Central memory CD4-positive, alpha-beta T cell (primary cell): ENCODE measurements at places on chromosomes 1 and 21.

- no peak for DNase-seq
Measured at GRCh38 chr1:97252076-97252475, 530.5 kb downstream of the PTBP2 start.

GRCh38 chr1:67347688-67348472 is 40.2 kb downstream of the IL12RB2 start:
- peak; percentile 6 for DNase-seq

DNA sequence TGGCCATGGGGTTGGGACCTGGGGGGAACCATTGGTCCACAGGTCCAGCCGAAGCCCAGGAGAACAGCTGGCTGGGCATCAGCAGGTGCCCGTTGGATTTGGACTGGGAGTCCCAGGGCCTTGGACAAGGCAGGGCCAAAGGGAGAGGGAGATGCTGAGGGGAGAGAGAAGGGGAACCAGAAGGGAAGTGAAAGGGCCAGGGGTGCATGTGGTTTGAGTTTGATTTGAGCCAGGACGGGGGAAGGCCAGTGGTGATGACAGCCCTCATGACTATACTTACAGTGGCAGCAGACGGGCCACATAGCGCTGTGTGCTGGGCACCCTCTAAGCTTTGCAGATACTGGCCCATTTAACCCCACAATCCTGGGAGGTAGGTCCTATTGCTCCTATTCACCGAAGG is 18.8 kb downstream of the AGRN start:
- DNase-seq: no peak

DNA sequence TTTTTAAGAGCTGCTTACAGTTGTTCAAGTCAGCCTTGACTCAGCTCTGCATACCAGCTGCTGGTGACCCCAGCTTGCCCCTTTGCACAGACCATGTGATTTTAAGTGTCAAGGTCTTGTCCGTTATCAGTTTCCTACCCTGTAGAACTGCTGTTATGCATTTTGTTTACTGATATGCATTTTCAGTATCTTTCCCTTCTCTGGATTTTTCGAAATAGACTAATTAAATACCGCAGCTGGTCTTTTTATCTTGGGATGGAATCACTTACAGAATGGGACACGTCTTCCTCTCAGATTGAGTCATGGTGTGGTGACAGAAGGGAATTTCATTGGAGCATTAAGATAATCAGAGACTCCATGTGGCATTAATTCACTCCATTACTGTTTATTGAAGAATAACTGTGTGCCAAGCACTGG is 145.6 kb downstream of the FMN2 start:
- no peak for DNase-seq

- no peak for DNase-seq
Measured at GRCh38 chr1:209387969-209388329, 195.6 kb upstream of the CAMK1G start.
